Heart right ventricle (tissue), 16 donors: ENCODE measurements at places on chromosomes 11 and 22. TPM values are rescaled to one million over a fixed set of nuclear protein-coding genes. Genes with fewer than 3 reads are reported as not detected.
A peak's percentile ranks its signal among the peaks of the same experiment; 100 is the strongest.

GRCh38 chr11:70328556-70328955, 58.1 kb downstream of the PPFIA1 start:
- DNase-seq, result no peak

GRCh38 chr11:126105022-126105747, 42.5 kb upstream of the CDON start:
- no peak for DNase-seq

- no peak for DNase-seq
Observed at GRCh38 chr11:130418210-130418609, 10.2 kb downstream of the ADAMTS8 start.

- no peak for DNase-seq
Observed at GRCh38 chr11:94654201-94654600, 87.0 kb downstream of the PIWIL4 start.

DNA sequence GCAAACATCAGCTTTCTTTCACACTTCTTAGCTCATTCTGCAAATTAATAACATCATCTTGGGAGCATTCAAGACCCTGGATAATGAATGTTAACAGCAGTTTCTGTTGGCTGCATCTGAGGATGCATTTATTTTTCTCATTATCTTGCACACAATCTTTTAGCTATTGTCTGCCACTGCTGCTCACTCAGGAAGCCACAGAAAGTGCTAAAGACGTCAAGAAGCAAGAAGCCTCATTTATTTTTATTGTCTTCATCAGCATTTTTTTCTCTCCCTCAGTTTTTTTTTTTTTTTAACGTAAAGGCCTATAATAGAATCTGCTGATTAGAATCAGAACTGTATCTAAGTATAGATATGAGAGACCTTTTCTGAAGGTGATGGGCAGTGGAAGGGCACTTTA, 1339.4 kb downstream of the FAM181B start:
- no peak for DNase-seq

- no peak for DNase-seq
Observed at GRCh38 chr11:4713241-4713640, 8.7 kb downstream of the MMP26 start.

- DNase-seq, result no peak
Observed at GRCh38 chr11:17851697-17852096, 117.1 kb downstream of the KCNC1 start.

DNA sequence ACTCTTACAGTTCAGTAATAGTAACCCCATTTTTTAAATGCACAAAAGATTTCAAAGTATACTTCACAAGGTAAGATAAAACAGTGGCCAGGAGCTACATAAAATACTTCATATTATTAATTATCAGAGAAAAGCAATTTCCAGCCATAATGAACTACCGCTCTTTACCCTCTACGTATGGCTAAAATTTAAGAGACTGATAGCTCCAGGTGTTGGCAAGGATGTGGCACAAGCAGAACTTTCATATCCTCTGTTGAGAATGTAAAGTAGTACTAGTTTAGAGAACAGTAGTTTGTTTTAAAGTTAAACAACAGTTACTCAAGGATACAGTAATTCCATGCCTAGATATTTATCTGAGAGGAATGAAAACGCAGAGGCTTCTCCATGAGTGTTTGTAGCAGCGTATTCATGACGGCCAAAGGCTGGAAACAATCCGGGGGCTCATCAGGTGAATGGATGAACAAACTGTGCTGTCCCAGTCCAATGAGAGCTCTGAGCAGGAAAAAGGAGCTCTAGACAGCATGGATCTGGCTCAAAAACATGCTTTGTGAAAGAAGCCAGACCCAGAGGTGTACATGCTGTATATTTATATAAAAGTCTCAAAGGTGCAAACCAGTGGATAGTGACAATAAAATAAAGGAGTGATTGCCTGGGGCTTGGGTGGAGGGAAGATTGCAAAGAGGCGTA, 85.5 kb downstream of the PACS1 start:
- no peak for DNase-seq

- DNase-seq, result no peak
Observed at GRCh38 chr11:9887472-9887871, 223.6 kb downstream of the SWAP70 start.

DNA sequence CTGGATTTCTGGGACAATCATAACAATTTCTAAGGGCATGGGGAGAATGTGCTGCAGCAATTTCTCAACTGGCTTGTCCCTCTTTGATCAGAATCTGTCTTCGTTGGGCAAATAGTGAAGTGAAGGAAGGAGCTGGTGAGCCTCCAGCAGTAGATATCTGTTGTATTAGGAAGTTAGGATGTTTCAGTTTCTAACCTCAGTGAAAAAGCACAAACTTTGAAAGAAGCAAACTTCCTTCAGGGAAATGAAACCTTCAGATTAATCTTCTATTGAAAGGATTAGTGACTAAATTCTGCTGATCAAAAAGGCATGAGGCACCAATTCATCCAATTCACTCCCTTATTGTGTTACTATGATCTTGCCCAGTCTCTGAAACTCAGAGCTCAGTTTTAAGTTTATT, 24.3 kb downstream of the LMO2 start:
- no peak for DNase-seq

GRCh38 chr11:13674799-13675509, 6.5 kb downstream of the FAR1 start:
- no peak for DNase-seq

GRCh38 chr11:66317723-66318599, 1.1 kb upstream of the CD248 start:
- DNase-seq, result no peak

DNA sequence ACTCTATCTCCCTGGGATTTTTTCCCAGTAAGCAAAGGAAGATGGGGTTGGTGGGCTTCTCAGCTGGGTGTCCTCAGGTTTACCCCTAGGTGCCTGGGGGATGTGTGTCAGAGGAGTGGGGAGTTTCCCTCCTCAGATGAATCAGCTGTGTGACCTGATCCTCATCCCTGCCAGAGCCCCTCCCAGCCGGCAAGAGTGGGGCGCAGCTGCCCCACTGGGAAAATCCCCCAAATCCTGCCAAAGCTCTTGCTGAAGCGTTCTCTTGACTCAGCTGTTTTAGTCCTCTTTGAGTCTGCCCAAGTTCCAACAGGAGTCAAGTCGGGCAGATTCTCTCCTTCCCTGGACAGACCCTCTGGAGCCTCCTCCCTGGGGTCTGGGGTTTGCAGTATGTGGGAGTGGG, 6.0 kb downstream of the C11orf68 start:
- DNase-seq, result no peak

DNA sequence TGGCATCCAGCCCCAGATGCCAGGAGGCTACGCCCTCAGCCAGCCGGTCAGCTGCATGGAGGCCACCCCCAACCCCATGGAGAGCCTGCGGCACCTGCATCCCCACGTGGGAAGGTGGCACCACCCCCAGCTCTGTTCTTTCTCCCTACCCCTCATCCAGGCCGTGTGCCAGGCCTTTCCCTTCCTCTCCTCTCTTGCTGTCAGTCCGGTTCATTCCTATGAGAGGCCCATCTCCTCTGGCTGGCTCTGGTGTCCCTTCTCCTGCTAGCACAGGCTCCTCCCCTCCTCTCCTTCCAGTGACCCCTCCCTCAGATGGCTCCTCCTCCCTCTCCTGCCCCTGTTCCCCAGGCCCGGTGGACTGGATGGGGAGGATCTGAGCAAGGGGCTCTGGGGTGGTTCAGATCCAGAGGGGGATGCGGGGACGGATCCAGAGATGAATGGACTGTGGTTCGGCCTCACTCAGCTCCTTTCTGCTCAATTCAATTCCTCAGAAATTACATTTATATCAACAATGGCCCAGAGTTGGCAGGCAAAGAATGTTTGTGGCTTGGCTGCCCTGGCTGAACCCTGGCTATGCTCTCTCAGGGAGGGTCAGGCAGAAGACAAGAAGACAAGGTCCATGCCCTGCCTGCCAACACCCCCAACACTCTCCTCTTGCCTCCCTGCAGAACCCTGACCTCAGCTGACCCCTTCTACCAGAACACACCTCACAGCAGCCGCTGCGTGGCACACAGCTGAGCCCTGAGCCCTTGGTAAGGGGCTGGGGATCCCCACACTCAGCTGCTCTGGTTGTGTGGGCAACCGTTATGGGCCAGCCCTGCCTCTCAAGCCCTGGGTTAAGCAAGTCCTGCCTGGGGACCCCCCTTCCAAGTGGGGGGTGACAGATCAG, 18.5 kb upstream of the LRRC10B start:
- peak; percentile 46 for DNase-seq

- no peak for DNase-seq
Observed at GRCh38 chr11:10906521-10906920, 48.7 kb upstream of the ZBED5 start.

DNA sequence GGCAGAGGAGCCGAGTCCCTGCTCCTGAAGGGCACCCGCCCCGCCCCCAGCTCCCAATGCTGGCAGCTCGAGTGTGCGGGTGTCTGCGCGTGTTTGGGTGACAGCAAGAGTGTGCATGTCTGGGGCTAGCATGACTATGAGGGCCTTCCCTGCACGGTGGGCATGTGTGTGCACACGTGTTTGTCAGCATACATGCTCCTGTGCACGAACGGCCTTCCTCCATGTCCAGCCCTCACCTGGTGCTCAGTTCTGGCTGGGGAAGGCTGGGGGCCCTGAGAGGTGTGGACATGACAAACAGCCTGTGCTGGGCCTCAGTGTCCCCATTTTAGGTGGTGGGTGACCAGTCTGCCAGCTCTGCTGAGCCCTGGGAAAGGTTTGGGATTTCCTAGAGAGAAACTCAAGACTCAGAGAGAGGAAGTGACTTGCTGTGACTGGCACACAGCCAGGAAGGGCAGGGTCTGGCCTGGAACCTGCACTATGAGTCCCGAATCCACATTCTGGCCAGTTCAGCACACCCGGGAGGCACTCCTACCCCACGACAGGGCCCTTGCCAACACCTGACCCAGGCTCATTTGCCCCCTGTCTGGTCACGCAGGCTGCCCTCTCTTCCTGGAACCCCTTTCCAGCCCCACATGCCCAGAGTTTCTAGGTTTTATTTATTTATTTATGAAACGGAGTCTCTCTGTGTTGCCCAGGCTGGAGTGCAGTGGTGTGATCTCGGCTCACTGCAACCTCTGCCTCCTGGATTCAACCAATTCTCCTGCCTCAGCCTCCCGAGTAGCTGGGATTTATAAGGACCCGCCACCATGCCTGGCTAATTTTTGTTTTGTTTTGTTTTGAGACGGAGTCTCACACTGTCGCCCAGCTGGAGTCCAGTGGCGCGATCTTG, 3.3 kb upstream of the SHISA8 start:
- peak; percentile 53 for DNase-seq

- no peak for DNase-seq
Observed at GRCh38 chr11:56817661-56818060, 69.2 kb upstream of the OR9G4 start.

DNA sequence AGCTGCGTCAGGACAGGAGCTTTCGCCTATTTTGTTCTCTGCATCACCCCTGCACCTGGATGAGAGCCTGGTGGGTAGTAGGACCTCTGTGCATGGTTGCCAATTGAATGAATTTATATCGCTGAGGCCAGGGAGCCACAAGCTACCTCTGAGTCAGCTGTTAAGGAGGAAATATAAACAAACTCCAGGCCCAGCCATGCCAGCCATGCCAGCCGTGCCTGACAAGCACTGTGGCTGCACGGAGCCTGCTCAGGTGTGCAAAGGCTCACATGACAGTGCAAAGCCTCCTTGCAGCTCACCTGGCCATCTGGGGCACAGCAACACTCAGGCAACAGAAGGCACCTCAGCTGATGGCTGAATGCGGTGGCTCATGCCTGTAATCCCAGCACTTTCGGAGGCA, 33.7 kb upstream of the LINC01488 start:
- no peak for DNase-seq

- no peak for DNase-seq
Observed at GRCh38 chr11:44611687-44612434, 46.4 kb downstream of the CD82 start.

GRCh38 chr11:115670538-115671205, 166.5 kb upstream of the CADM1 start:
- DNase-seq, result no peak

GRCh38 chr11:21948876-21949275, 244.0 kb upstream of the ANO5 start:
- no peak for DNase-seq

DNA sequence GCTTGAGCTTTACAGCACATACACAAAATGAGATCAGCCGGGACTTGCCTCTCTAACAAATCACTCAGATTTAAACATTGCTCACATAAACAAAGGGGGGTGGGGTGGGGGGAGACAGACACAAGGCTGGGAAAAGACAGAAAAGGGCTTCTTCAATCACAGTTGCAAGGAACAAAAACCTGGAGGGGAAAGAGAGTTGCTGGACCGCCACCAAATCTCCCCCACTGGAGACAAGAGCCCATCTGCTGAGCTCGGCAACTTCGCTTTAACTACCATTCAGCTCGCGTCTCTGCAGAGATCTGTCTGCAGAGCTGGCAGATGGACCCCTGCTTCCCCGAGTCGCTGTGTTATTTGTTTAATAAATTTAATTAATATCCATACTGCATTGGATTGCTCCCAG, 165.0 kb downstream of the RCN1 start:
- no peak for DNase-seq

DNA sequence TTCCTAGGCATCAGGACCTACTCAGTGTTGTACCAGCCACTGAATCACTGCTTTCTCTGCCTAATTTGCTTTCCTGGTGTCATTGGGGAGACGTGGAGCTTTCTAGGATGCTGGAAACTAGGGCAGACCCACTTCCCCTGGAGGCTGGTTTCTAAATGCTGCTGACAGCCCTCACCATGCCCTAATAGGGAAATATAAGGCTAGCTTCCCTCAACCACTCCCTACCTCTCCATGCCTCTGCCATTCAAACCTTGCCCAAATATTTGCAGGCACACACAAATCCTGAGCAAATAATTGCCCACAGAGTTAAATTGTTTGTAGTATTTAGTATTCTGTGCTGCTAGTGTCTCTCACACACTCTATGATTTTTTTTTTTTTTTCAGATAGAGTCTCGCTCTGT, 310.2 kb downstream of the DDX10 start:
- DNase-seq, result no peak

The DDI1 gene
- polyA plus RNA-seq, result not detected

The GLYATL2 gene
- polyA plus RNA-seq, result 0.15 TPM

The NDUFC2 gene
- polyA plus RNA-seq, result 294 TPM

The SPI1 gene
- polyA plus RNA-seq, result 10.2 TPM

The CARD18 gene
- polyA plus RNA-seq, result 0.07 TPM

The FBLN1 gene
- 77.0 TPM for polyA plus RNA-seq

The OR52H1 gene
- polyA plus RNA-seq, result not detected

The CCDC116 gene
- 1.2 TPM for polyA plus RNA-seq

The NPTXR gene
- polyA plus RNA-seq, result 8.6 TPM
